ENCODE measurements at places on chromosomes 12 and 14. TPM values are rescaled to one million over a fixed set of nuclear protein-coding genes. Genes with fewer than 3 reads are reported as not detected.

DNA sequence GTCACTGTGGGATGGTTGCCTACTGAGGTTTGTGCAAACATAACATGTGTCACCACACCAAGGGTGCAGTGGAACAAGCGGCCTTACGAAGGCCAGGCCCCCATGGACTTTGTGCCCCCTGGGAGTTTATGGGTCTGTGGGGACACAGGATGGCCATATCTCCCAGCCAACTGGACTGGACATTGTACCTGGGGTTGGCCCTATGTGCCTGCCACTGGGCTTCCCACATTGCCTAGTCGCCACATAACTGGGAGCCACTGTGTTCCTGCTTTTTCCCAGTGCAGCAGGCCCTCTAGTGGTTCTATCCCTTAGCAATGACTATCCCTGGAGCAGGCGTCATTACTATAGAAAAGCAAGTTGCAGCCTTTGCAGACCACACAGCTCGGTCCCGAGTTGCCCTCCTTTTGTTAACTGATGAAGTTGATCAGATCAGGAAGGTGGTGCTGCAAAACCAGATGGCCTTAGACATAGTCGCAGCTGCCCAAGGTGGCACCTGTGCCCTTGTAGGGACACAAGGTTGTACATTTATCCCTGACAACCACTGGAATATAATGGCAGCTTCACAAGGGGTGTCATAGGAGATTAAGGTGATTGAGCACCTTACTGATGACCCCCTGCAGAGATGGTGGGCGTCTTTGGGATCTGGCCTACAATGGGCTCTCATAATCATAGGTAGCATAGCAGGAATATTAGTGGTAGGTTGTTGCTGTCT is 15.2 kb upstream of the RNASE12 start:
- H3K27me3 ChIP-seq: no peaks in the 10 kb centered on the region
- H3K4me3 ChIP-seq: no peak overlapping the region
- no peaks in the 10 kb centered on the region for H3K4me1 ChIP-seq
- peak; percentile 84 for DNase-seq
- H3K27ac ChIP-seq: no peak overlapping the region
- no peaks in the 10 kb centered on the region for H3K36me3 ChIP-seq

GRCh38 chr14:49868720-49869114 is 16.1 kb upstream of the NEMF start:
- H3K27ac ChIP-seq: no peak overlapping the region
- H3K4me1 ChIP-seq: no peaks in the 10 kb centered on the region
- DNase-seq: no peak
- H3K36me3 ChIP-seq: no peaks in the 10 kb centered on the region
- peaks cover 6% of the 10 kb centered on the region for H3K27me3 ChIP-seq
- H3K4me3 ChIP-seq: peak overlapping the region; percentile 79

DNA sequence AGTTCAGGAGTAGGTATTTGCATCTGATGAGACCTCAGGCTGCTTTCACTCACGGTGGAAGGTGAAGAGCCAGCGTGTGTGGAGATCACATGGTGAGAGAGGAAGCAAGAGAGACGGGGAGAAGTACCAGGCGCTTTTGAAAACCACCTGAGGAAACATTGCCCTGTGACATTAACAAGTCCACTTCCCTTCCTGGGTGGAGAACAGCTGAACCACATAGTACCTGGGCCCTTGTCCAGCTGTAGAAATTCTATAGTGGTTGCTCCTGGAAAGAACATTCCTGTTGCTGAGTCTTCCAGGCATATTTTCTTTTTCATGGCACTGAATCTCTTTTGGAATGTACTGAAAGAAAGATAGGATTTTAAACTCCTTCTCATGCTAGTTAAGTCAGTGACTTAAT is 87.3 kb upstream of the RIN3 start:
- no peaks in the 10 kb centered on the region for H3K36me3 ChIP-seq
- DNase-seq: no peak
- H3K4me1 ChIP-seq: no peaks in the 10 kb centered on the region
- H3K27ac ChIP-seq: no peak overlapping the region
- H3K4me3 ChIP-seq: no peak overlapping the region

DNA sequence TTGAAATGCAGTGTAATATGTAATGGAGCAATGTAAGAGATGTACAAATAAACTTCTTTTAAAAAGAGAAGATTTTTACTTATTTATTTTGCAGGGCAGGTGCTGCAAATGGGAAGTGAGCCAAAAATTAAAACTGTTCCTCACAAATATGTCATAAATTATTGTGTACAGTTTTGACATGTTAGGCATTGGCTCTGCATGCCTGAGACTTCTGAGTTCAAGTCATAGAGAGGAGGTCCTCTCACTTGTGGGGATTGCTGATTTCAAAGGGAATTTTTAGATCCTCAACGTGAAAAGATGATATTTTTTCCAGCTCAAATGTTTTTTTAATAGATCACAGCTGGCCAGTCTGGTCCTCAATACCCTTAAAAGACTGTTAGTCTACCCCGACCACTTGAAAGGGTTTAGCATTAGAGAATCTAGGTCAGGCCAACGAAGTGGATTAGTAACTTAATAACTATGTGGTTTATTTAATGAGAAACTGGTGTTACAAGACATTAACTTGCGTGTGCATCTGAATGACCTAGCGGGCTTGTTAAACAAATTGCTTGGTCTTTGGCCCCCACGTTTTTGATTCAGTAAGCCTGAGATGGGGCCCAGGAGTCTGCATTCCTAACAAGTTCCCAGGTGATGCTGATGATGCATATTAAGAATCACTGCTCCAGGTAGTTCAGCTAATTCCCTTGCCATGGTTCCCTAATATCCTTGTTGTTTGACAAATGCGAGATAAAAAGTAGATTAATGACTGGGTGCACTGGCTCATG is 30.9 kb upstream of the WDR89 start:
- no peak for DNase-seq
- H3K36me3 ChIP-seq: no peaks in the 10 kb centered on the region
- no peaks in the 10 kb centered on the region for H3K4me1 ChIP-seq
- H3K4me3 ChIP-seq: no peak overlapping the region
- no peak overlapping the region for H3K27ac ChIP-seq
- H3K27me3 ChIP-seq: no peaks in the 10 kb centered on the region

DNA sequence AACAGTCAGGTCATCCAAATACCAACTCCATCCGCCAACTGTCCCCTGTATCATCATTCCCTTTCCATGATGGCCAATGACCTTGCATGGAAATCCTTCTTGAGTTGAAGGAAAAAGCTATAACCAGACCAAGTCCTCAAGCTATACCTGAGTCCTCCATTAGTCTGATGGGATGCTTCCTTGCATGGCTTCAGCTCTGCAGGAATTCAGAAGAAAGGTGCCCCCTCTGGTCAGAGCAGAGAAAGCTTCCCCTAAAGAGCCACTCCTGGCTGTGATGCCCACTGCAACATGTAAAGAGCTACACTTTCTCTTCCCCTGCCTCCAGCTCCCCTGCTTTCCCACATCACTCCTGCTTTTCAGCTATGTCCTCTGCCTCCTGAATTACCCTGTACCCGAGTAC is 43.1 kb upstream of the FKBP4 start:
- peaks cover 43% of the 10 kb centered on the region for H3K27me3 ChIP-seq
- H3K4me1 ChIP-seq: no peaks in the 10 kb centered on the region
- no peak overlapping the region for H3K27ac ChIP-seq
- H3K36me3 ChIP-seq: no peaks in the 10 kb centered on the region
- no peak overlapping the region for H3K4me3 ChIP-seq

DNA sequence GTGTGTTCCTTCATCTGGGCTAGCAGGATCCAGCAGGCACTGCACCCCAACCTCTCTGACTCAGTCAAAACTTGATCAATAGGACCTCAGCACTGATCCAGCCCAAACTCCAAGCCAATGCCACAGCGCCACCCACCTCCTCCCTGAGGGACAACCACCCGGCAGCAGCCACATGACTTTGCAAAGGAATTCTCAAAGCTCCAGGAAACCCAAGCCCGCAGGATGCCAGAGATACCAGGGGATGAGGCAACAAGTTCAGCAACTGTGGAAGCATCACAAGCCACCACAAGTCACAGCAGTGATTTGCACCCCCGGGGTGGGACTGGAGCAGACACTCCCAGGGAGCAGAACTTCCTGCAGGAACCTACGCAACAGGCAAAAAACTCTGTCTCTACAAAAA is 37.3 kb downstream of the ACTN1 start:
- H3K27me3 ChIP-seq: no peaks in the 10 kb centered on the region
- peak; percentile 95 for DNase-seq
- H3K4me1 ChIP-seq: peaks cover 44% of the 10 kb centered on the region
- H3K36me3 ChIP-seq: peaks cover 25% of the 10 kb centered on the region

DNA sequence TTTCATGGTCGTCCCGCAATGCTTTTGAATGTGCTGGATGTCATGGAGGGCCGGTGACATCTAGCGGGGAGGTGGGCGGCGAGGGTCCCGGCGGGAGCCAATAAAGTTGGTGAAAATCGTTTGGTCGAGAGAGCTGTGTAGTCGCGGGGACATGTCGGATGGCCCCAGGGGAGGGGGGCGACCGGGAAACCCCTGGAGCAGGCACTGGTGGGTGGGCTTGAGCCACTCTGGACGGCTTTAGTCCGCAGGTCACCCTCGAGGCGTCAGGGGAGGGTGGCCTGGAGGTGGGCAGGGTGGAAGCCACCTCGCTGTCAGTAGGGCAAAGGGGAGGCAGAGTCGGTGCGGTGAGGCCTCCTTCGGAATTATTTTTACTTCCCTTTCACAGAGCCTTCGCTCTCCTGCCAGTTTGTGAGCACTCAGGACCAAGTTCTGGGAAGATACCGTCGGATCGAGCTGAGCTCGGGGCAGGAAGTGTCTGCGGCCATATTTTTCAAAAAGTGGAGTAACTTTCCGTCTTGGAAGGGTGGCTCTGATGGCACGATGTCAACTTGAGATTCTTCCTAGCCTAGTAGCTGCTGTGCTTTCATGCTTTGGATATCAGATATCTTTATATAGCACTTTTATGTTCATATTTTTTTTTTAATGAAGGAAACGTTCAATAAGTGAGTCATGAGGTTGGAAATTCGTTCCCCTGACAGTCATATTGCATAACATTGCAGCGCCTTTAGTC is 28.2 kb downstream of the WBP11 start:
- H3K4me1 ChIP-seq: no peaks in the 10 kb centered on the region
- H3K27ac ChIP-seq: no peak overlapping the region
- H3K4me3 ChIP-seq: peak overlapping the region; percentile 85
- H3K36me3 ChIP-seq: no peaks in the 10 kb centered on the region
- no peaks in the 10 kb centered on the region for H3K27me3 ChIP-seq

- no peaks in the 10 kb centered on the region for H3K36me3 ChIP-seq
- no peaks in the 10 kb centered on the region for H3K27me3 ChIP-seq
- H3K4me3 ChIP-seq: no peak overlapping the region
- no peak overlapping the region for H3K27ac ChIP-seq
- peak; percentile 38 for DNase-seq
These were observed 184.5 kb downstream of the NUBPL start for GRCh38 chr14:31745741-31746140.

GRCh38 chr12:57837864-57838562 is 8.5 kb downstream of the CTDSP2 start:
- peak; percentile 82 for DNase-seq
- H3K27me3 ChIP-seq: no peaks in the 10 kb centered on the region
- no peak overlapping the region for H3K4me3 ChIP-seq
- peaks cover 9% of the 10 kb centered on the region for H3K36me3 ChIP-seq
- peak overlapping the region; percentile 62 for H3K27ac ChIP-seq

- H3K4me3 ChIP-seq: no peak overlapping the region
- H3K4me1 ChIP-seq: no peaks in the 10 kb centered on the region
- no peak overlapping the region for H3K27ac ChIP-seq
- no peaks in the 10 kb centered on the region for H3K36me3 ChIP-seq
These were observed 21.3 kb upstream of the OASL start for GRCh38 chr12:121060149-121061001.

GRCh38 chr14:32203928-32204357 is 874 bp upstream of the RNU6-8 start:
- no peaks in the 10 kb centered on the region for H3K27me3 ChIP-seq
- DNase-seq: peak; percentile 51
- H3K27ac ChIP-seq: no peak overlapping the region
- H3K4me1 ChIP-seq: peaks cover 2% of the 10 kb centered on the region
- H3K4me3 ChIP-seq: peak overlapping the region; percentile 93
- no peaks in the 10 kb centered on the region for H3K36me3 ChIP-seq

GRCh38 chr12:39505023-39505422 is 62.1 kb upstream of the KIF21A start:
- H3K27me3 ChIP-seq: no peaks in the 10 kb centered on the region
- peak overlapping the region; percentile 79 for H3K27ac ChIP-seq
- H3K4me1 ChIP-seq: no peaks in the 10 kb centered on the region
- H3K36me3 ChIP-seq: no peaks in the 10 kb centered on the region
- no peak overlapping the region for H3K4me3 ChIP-seq
- no peak for DNase-seq

GRCh38 chr12:116015525-116015924 is 262.0 kb downstream of the MED13L start:
- H3K27me3 ChIP-seq: no peaks in the 10 kb centered on the region
- no peak overlapping the region for H3K27ac ChIP-seq
- H3K4me1 ChIP-seq: no peaks in the 10 kb centered on the region
- no peak for DNase-seq
- H3K36me3 ChIP-seq: peaks cover 85% of the 10 kb centered on the region

DNA sequence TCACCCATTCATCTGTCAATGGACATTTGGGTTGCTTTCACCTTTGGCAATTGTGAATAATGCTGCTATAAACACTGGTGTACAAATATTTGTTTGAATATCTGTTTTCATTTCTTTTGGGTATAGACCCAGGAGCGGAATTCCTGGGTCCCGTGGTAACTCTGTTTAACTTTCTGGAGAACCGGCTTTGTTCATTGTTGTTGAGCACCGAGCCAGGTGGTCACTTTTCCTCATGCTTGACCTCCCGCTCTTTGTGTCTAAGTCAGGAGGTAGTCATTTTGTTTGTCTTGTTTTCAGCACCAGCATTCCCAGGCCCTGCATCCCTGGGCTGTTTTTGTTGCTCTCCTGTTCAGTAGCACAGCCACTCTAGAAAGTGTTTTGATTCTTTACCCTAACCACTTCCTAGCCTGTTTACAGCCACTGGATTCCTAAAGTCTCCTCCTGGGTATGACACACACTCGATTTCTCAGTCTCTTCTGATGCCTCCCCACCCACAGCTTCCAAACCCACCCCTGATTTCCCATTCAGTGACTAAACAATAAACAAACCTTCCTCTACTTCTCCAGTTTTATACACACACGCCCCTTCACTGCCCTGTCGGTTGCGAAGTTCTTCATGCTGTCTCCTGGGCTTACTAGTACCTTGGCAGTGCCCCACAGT is 37.9 kb downstream of the B4GALNT3 start:
- peaks cover 4% of the 10 kb centered on the region for H3K36me3 ChIP-seq
- H3K27me3 ChIP-seq: no peaks in the 10 kb centered on the region
- H3K4me3 ChIP-seq: no peak overlapping the region
- H3K27ac ChIP-seq: no peak overlapping the region

- no peak overlapping the region for H3K4me3 ChIP-seq
- H3K4me1 ChIP-seq: no peaks in the 10 kb centered on the region
- no peaks in the 10 kb centered on the region for H3K27me3 ChIP-seq
- DNase-seq: no peak
- no peaks in the 10 kb centered on the region for H3K36me3 ChIP-seq
These were observed 20.1 kb downstream of the NOVA1 start for GRCh38 chr14:26577711-26578110.

HOMEZ gene
- 21.4 TPM for total RNA-seq

PDE3A gene
- 1.8 TPM for total RNA-seq

PPP1CC gene
- total RNA-seq: 189 TPM

GLIPR1L1 gene
- not detected for total RNA-seq

POTEG gene
- not detected for total RNA-seq

MSI1 gene
- total RNA-seq: 104 TPM

PZP gene
- total RNA-seq: 0.20 TPM

FITM1 gene
- 0.82 TPM for total RNA-seq
